Activated T-cell treated with anti-CD3 and anti-CD28 coated beads for 24 hours (primary cell): ENCODE measurements at places on chromosomes 4 and X.

DNA sequence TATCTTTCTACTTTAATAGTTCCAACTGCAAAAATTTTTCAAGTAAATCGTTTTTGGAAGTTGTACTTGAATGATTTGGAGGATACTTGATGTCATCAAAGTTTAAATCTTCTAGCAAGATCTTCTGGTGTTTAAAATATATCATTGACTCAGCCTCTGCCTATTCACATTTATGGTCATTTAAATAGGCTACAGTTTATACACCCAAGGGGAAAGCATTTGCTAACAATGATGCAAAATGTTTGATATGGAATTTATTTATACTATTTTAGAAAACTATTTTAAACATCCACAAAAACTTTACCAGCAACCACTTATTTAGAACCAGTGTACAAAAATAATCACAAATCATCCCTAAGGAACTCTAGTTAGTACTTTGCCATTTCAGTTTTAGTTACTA lies 123.3 kb upstream of the STIM2 start:
- no peak for DNase-seq

GRCh38 chr4:108311313-108311712 lies 142.6 kb upstream of the LEF1 start:
- no peak for DNase-seq

GRCh38 chrX:7205037-7205577 lies 57.2 kb upstream of the PUDP start:
- no peak for DNase-seq

- no peak for DNase-seq
These were observed 446.5 kb downstream of the SPRY1 start for GRCh38 chr4:123843137-123843536.

DNA sequence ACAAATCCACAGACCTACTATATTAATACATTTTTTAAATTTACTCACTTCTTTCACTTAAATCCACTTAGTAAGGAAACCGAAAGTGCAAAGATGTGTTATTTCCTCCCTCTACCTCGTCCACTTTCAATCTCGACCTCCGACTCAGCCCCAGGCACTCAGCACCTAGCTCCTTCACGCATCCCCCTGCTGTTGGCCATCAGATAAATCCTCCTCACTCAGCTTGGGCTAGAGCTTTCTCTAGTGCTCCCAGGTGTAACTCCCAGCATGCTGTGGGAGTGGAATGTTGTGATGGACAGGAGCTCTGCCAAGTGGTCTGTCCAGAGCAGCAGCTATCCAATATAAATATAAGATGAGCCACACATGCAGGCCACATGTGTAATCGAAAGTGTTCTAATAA lies 26.7 kb upstream of the TEC start:
- DNase-seq: no peak

DNA sequence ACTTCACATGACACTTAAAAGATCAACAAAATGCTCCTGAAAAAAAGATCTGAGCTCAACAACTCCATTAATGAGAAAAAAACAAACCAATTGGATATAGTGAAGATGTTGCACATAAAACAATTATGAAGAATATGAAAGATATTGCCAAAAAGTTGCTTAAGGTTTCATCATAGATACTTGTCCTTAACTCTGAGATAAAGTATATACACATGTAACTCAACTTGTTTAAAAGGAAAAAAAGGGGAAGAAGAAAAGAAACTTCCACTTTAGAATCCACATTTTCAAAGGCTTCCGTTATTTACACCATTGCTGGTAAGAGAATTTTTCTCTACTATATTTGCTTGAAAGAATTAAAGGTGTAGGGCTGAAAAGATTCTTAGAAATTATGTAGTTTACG lies 2.7 kb downstream of the AFAP1 start:
- DNase-seq: no peak

DNA sequence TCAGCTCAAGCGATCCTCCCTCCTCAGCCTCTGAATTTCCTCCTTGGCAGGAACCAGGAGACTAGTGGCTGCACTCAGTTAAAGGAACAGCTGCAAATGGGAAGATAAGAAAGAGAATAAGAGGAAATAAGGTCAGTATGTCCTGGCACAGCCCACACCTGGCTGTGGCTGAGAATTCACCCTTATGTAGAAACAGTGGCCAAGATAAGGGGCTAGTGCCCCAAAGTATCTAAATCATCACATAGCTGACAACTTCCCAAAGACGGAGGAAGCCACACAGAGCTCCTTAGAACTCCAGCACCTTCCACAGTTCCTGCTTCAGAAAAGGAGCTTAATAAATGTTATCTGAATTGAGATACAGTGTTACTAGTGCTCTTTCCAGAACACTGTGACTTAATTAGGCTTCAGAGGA lies 2.3 kb upstream of the CHIC2 start:
- DNase-seq: no peak

- DNase-seq: no peak
These were observed 168.7 kb downstream of the DLG3 start for GRCh38 chrX:70613295-70613694.

DNA sequence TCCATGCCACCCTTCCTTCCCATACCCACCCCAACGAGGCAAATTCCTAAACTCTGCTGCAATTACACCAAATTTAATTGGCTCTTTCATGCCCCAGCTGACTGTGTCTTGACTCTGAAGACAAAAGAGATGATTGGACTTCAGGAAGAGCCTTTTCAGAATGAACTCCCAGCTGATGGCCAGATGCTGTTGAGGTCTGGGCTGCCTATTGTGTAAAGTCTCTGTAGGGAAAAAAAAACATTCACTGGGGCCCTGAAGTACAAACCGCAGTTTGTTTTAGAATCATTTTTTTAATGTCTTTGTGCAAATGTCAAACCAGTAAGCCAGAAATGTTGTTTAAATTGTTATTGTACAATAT lies 174.8 kb downstream of the HHIP start:
- DNase-seq: no peak

- no peak for DNase-seq
These were observed 145.8 kb upstream of the ATP6AP2 start for GRCh38 chrX:40434947-40435346.

DNA sequence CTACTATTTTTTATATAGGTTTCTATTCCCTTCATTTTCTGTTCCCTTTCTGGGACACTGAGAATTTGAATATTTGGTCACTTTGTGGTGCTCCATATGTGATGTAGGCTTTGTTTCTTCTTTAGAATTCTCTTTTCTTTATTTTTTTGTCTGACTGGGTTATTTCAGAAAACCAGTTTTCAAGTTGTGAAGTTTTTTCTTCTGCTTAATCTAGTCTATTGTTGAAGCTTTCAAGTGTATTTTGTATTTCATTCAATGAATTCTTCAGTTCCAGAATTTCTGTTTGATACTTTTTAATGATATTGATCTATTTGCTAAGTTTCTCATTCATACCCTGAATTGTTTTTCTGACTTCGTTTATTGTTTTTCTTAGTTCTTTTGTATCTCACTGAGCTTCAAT lies 96.2 kb upstream of the HAND2 start:
- DNase-seq: no peak

DNA sequence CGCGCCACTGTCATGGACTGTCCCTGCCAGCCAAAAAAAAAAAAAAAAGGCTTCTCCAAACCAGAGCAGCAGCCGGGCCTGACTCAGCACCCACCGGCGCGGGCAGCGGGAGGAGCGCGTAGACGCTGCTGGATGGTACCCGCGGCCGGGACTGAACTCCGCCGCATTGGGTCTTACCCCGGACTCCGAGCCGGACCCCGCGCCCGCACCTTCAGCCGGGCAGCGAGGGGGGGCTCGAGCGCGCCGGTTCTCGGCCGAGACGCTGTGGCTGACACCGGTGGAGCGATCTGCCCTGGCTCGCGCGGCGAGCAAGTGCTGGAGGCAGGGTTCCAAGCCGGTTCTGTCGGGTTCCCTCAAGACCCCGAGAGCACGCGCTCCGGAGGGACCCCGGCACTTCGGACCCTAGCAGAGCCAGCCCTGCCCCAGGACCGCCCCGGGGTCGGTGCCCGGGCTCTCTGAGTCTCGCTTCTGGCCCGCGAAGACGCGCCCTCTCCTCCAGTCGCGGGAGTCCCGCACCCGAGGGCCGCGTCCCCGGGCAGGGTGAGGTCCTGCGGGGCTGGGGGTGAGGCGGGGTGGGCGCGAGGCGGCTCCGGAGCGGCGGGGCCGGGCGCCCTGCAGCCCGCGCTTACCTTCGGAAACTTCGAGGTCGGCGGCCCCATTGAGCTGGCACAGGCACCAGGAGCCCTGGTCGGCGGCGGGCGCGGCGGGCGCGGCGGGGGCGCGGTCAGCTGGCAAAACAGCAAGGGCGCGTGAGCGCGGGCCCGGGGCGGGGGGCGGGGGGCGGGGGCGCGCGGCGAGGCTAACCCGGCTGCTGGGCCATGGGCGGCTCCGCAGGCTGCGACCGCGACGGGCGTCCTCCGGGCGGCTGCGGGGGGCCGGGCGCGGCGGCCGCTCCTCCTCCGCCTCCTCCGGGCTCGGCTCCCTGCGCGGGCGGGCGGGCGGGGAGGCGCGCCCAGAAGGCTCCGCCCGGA lies 11.8 kb upstream of the MAN2B2 start:
- DNase-seq: no peak

DNA sequence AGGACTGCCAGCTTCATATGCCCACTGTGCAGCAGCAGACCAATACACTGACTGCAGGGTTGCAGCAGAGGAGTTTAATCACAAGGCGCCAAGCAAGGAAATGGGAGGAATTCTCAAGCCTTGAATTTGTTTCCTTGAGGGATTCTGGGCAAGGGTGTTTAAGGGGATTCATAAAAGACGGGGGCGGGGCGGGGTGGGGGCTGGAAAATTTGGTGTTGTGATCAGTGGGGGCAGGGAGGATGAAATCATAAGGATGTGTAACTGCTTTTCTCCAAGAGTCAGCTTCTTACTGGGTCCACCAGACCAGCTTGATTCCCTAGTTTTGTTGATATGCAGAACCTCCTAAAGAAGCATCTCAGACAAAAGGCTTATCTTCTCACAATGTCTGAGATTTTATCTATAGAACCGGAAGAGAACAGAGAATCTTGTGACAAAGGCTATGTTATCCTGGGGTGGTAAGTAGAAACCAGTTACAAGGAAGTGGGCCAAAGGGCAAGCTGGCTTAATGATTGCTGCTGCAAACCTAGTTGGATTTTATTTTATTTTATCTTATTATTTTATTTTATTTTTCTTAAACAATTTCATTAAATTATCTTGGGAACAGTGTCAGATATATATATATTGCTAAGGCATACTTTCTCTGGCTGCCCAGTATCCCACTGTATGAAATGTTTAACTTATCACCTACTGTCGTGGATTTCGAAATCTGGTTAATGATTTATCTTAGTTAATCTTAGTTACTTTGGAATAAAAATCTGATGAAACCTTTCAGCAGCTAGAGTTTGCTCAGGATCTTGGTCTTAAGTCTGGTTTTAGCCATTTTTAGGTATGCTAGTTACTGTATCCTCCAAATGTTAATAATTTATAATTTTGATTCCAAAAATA lies 276.4 kb downstream of the RPA4 start:
- no peak for DNase-seq

GRCh38 chrX:123975180-123975579 lies 13.7 kb downstream of the STAG2 start:
- DNase-seq: no peak

GRCh38 chrX:103687696-103688201 lies 1.2 kb upstream of the MORF4L2 start:
- peak; percentile 19 for DNase-seq

- no peak for DNase-seq
These were observed 2.6 kb downstream of the RGN start for GRCh38 chrX:47080915-47081236.

GRCh38 chr4:6471307-6472007 lies 957 bp downstream of the PPP2R2C start:
- no peak for DNase-seq

- DNase-seq: no peak
These were observed 40.3 kb upstream of the GLRA3 start for GRCh38 chr4:174869339-174869738.

DNA sequence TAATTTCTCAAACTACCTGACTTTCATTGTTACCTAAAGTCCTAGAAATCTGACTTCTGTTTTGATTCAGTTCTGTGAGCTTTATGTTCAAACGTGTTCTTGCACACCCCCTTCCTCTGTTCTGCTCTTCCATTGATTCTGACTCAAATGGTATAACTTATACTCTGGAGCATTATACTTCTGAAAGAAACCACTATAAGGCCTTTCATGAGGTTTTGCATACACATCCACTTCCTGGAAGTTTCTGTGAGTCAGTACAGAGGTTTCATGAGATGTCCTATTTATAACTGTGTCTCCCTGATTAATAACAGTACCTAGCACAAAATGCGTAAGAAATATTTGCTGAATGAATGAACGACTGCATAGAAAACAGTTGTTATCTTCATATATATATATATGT lies 540.2 kb upstream of the CT83 start:
- DNase-seq: no peak

- DNase-seq: no peak
These were observed 144.2 kb upstream of the RAPGEF2 start for GRCh38 chr4:158958489-158959270.

- no peak for DNase-seq
These were observed 9.7 kb downstream of the GIMD1 start for GRCh38 chr4:106358899-106359298.

- DNase-seq: no peak
These were observed 1.0 kb upstream of the USP27X start for GRCh38 chrX:49878128-49878833.

DNA sequence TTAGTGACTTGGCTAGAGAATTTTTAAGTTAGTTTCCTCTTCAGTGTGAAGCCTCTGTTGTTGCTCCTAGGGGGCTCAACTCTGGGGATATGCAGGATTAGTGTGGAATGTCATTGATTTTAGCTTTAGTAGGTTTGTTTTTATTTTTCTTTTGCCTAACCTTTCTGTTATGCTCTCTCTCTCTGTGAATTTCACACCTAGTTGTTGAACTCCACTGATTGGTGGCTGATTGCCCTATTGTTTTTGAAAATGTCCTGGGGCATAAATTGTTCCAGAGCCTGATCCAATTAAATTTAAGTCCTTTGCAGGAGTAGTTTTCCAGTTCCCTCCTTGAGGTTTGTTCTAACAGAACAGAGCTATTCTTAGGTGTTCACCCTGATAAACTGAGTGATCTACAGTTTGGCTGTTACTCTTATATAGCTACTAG lies 393.3 kb upstream of the CTSO start:
- DNase-seq: no peak

- DNase-seq: no peak
These were observed 32.1 kb upstream of the CPLX1 start for GRCh38 chr4:858041-858481.

GRCh38 chr4:180391613-180392012 lies 1851.6 kb upstream of the TENM3 start:
- DNase-seq: no peak
